CD4-positive, alpha-beta T cell treated with Interleukin-10 for 1 hour (primary cell): ENCODE measurements at places on chromosomes 7 and 10.

DNA sequence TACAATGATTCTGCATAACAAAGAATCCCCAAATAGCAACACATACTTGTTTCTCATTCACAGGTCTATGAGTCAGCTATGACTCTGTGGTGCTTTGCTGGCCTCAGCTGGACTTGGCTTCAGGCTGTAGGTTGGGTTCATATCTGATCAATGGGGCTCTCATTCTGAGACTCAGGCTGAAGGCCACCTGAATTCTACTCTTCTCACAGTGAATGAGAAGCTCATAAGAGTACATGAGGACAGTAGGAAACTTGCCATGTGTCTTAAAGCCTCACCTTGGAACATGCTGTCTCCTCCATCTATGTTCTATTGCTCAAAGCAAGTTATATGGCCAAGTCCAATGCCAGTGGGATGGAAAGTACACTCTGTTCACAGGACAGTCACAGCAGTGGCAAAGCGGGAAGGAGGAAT lies 292.9 kb downstream of the BMPER start:
- no peak for DNase-seq

DNA sequence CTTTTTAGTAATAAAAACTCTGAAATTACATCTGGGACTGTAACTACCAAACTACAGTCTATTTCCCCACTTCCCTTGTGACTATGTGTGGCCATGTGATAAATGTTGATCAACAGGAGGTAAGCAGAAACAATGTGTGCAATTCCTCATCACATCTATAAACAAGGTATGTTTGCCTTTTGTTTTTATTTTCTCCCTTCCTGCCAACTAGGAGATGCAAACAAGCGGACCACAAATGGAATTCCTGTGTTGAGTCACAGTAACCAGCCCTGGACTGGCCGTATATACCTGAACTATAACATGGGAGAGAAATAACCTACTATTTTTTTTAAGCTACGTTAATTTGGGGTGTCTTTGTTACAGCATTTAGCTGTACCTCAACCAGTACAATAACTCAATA lies 52.5 kb downstream of the SCRN1 start:
- no peak for DNase-seq

DNA sequence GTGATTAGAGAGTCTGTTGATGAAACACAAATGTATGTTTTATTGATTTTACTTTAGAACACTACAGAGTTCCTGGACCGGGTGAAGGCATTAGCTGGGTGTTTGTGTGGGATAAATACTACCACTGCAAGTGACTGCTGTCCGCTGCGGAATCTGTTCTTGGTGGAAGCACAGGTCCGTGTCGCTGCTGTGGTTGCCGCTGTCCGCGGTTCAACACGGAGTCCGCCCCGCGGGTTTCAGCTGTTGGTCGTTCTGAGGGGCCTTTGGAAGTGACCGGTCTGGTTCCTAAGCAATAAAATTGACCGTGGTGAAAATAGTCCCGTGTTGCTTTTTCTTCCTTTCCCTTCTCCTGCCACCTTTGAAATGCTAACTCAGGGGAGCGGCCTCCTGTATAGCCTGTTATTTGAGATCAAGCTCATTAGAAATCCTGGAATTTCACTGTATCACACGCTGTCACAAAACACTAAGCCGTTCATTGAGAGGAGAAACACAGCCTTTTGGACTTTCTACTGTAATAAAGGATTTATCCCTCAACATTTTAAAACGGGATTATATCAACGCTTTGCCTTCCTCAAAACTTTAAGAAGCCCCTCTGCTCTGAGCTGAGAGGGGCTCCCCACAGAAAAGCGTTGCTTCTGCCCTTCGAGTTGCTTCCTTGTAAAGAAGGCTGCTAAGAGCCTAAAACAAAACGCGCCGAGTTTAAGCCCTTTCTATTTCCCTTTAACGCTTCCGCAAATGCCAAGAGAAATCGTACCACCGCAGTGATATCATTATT lies 2.6 kb downstream of the NKX6-2 start:
- DNase-seq, result no peak

DNA sequence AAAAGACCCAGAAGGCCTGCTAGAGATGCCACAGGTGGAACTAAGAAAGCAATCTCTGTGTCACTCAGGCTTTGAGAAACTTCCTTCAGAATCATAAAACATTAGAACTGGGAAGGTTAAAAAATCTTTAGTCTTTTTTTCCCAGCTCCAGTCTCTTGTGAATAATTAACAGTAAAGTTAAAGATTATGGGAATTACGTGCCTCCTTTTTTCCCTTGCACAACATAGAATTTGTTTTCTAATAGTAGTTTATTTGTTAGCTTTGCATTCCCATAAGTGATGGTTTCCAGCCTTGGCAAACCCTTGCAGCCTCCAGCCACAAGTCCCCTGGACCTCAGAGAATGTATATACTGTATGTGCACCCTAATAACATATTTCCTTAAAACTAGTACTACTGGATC lies 128.3 kb downstream of the TPST1 start:
- DNase-seq, result no peak
